ENCODE measurements at places on chromosomes 1 and 21.

DNA sequence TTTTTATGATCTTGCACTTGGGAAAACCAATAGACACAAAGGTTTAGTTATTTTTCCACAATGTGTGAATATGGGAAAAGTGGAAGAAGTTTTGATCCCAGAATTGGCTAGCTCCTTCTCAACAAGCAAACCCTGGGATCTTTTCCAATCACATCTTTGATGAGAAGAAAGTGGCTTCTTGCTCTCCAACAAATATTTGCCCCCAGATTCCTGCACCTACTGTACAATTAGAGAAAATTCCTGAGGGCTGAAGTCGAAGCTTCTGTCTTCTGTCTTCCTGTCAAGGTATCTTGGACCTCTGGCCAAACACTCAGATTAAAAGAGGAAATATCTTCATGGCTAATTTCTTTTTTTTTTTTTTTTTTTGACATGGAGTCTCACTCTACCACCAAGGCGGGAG lies 113.1 kb upstream of the SLC45A1 start:
- DNase-seq, result no peak

- DNase-seq, result no peak
Observed at GRCh38 chr1:156505679-156506298, 5.2 kb upstream of the MEF2D start.

- no peak for DNase-seq
Observed at GRCh38 chr1:38891753-38892152, 10.4 kb upstream of the GJA9 start.

DNA sequence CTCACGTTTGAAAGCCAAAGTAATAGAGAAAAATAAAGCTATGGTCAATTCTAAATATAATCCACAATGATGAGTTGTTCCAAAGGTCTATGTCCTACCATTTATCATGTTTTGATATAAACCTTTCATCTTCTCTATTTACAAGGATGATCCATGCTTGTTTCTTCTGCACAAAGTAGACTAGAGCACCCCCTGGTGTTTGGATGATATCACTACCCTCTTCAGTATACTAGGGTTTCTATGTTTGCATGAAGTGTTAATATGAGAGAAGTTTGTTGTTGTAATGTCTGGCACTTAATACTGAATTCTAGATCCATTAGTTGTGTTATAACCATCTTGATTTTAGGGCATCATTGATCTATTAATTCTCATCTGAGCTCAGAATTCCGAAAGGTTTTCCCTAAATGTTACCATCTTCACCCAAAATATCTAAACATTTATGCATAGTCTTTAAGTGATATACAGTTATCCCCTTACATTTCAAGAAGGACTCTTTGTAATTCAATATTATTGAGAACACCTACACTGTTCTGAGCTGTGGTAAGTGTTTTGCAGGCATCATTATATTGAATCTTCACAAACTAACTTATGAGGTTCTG lies 21.1 kb downstream of the CLDN8 start:
- DNase-seq, result no peak

DNA sequence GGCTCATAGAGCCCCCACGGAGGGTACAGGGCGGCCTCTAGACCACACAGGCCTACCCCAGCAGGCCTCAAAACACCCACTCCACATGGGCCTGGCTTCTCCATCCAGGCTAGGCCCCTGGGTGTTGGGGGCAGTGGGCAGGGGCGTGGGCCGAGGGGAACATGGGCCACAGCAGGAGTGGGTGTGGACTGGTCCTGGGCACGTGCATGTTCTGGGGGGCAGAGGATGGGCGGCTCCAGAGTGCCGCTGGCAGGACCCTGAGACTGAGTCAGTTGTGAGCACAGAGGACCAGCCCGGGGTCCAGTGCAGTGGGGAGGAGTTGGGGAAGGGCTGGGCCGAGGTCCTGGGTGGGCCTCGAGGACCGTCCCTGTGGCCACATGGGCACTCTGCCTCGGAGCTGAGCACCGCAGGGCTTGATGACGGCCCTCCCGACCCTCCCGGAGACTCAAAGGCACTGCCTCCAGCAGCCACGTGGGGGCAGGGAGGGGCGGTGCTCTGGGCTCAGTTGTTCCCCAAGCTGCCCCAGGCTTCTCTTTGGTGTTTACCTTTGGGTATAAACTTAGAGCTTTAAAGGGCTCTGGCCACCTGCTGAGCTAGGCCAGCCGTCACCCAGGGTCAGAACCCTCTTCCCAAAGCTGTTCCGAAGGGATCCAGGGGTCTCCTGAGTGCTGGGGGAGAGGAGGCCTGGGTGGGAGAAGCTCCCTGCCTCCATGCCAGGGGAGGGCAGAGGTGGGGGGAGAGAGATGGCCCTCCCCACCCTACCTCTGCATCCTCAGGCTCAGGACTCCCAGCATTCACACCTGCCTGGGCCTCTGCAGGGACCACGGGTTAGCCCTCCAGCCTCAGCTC lies 79.9 kb downstream of the MORN1 start:
- peak; percentile 68 for DNase-seq

- DNase-seq, result peak; percentile 88
Observed at GRCh38 chr1:214193691-214194090, 87.3 kb upstream of the SMYD2 start.

- no peak for DNase-seq
Observed at GRCh38 chr21:14766241-14766640, 220.1 kb upstream of the SAMSN1 start.

- DNase-seq, result peak; percentile 80
Observed at GRCh38 chr1:9291914-9292360, 757 bp upstream of the SPSB1 start.

DNA sequence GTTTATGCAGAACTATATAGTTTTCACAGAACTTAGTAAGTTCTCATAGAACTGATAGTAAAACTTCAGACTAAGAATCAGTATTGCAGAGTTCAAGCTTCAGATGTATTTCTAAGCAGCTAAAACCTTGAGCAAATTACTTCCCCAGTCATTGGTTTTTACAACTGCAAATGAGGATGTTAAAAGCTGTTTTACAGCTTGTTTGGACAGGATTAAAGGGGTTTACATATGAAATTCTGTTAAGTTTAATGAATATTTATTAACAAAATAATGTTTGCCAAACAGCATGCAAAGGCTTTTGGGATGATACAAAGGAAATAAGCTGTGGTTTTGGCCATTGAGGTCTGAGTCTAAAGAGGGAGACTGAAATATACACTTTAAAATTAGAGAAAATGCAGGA lies 39.1 kb downstream of the CRB1 start:
- no peak for DNase-seq

DNA sequence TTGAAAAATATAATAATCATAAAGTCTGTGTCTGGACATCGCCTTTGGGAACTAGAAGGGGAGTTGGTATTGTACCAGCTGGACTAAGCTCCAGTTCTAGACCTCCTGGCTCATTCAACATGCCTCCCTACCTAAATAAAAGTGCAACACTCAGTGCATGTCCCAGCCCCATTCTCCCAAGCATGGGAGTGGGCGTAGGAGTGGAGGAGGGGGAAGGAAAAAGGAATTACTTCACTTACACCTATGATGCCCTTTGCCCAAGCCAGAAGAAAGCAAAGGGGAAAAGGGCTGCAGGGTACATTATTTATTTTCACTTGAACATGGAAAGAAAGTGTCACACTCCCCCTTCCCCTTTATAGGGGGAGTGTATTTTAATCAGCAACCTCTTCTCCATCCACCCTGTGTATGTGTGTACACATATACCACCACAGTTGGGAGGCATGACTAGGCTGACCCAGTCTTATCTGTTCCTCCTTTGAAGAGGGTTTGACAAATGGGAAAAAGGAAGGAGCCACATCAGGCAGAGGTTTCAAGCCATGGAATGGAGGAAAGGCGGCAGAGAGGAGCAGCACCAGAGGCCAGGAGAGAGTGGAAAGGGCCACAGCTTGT lies 3.2 kb downstream of the NIT1 start:
- DNase-seq, result no peak

DNA sequence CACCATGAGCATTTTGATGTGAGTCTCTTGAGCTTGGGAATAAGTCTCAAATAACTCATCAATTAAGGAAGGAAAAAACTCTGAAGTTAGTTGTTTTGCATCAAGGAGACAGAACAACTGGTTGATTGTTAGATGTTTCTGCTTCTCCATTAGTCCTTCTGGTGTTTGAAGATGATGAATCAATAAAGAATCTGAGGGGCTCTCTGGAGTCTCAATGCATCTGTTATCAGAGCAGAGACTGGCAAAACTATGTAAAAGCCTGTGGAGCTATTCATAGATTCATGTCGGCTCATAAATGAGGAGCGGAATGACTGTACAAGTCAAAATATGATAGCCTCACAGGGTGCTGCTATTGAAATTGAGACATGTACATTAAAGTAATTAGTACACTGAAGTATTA lies 73.3 kb upstream of the ZC3H11B start:
- no peak for DNase-seq

DNA sequence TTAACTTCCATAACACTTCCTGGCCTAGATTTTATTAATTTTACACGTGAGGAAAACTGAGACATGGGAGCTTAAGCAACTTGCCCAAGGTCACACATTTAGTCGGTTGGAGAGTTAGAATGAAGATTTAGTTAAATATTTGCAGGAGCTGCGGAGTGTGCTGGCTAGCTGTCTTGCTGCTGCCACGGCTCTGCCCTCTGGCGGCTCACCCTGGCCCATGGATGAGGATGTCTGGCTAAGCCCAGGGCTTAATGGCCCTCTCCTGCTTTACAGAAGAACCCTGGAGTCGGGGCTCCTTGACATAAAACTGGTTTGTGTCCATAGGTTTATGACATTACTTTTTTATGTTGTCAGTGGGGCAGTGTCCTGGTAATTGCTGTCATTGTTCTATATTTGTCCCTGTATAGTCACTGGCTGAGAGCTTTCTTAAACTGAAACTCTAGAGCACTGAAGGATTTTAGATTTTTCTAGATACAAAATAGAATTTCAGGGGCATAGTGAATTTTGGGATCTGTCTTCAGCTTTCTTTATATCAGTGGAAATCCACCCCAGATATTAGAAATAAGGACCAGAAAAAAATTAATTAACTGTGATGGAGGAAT lies 88.9 kb upstream of the WLS start:
- DNase-seq, result peak; percentile 75

DNA sequence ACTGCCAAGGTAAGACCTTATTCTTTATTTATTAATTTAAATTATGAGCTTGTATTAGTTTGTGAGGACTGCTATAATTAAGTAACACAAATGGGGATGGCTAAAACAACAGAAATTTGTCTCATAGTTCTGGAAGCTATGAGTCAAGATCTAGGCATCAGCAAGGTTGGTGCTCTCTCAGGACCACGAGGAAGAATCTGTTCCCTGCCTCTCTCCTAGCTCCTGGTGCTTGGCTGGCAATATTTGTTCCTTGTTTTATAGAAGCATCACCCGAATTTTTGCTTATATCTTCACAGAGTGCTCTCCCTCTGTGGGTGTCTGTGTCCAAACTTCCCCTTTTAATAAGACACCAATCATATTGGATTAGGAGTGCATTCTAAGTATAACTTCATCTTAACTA lies 41.4 kb upstream of the CCDC190 start:
- DNase-seq, result no peak

DNA sequence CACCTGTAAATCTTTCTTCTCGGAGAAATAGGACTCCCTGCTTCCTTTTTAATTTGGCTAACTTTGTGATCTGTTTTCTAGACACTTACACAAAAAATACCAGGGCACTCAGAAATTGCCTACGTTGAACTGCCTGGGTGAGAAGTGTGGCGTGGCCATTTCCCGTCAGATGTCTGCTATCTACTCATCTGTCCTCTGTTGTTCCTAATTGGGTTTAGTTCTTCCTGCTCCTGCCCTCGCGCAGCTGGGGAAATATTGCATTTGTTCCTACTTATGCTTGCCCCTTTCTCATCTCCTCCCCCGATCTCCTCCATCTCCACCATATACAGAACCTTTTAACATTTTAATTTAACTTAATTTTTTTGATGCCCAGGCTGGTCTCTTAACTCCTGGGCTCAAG lies 55.1 kb downstream of the CD58 start:
- no peak for DNase-seq

- DNase-seq, result no peak
Observed at GRCh38 chr1:23099171-23099536, 69.5 kb downstream of the LUZP1 start.

- no peak for DNase-seq
Observed at GRCh38 chr1:224201383-224201782, 18.3 kb downstream of the DEGS1 start.

DNA sequence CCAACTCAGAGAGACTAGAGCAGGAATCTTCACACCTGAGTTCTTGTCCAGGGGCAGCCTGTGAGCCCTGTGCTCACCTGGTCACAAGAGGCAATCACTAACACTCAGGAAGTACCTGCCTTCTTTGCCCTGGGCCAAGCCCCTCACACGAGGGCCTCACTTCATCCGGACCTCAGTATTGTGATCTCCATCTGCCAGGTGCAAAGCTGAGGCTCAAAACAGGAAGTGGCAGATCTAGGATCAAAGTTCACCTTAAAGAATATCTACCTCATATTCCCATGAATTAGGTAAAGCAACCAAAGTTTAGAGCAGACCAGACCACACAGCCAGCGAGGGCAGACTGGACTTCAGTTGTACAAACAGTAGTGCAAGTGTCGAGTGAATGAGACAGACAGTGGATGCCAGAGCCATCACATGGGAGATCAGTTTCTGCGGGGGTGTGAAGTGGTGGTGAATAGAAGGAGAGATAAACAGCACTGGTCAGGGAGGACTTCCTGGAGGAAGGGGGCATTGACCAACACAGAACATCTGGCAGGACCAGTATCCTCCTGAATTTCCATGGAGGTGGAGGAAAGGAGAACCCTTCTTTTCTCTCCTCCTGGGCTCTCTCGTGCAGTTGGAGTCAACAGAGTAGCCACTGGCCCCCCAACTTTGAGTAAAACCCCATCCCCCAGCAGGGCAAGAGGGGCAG lies 116.6 kb upstream of the ZBTB40 start:
- DNase-seq, result no peak

GRCh38 chr1:173937062-173937461 lies 19.9 kb upstream of the SERPINC1 start:
- no peak for DNase-seq

- DNase-seq, result no peak
Observed at GRCh38 chr1:233672732-233673131, 58.8 kb downstream of the KCNK1 start.

- no peak for DNase-seq
Observed at GRCh38 chr21:23017989-23018388, 2019.8 kb downstream of the NCAM2 start.

DNA sequence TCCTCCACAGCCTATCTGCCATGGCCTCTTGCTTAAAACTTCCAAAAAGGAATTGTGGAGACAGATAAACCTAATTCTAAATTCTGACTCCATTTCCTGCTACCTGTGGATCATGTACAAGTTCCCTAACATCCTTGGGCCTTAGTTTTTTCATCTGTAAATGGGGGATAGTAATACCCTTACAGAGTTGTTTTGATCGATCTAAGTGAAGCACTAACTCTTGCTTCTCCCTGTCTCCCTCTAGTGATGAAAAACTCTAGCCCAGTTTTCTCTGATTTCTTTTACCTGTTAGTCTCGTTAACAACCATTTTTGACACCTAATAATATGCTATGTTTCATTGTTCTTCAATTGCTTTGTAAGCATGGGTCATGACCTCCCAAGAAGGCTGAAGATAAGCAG lies 65.9 kb downstream of the TM2D1 start:
- no peak for DNase-seq

Data from umbilical cord (tissue), 2 donors.